ENCODE measurements at places on chromosomes 7 and 10.
A peak's percentile ranks its signal among the peaks of the same experiment; 100 is the strongest.

DNA sequence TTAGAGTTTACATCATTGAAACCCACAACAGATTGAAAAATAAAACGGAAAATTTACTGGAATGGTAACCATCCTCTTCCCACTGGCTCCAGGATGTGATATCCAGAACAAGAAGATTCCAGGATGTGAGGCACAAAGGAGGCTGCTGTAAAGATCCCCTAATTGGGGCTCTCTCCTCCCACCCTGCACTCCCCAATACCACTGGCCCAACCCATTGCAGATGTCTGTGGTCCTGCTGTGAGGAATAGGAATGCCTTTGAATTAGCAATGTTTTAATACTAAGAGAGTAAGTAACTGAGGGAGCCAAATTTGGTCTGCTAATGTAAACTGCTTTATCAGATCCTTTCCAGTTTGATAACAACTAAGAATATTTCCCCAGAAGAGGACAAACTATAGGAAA, 225.9 kb upstream of the INHBA start:
- DNase-seq, result no peak

DNA sequence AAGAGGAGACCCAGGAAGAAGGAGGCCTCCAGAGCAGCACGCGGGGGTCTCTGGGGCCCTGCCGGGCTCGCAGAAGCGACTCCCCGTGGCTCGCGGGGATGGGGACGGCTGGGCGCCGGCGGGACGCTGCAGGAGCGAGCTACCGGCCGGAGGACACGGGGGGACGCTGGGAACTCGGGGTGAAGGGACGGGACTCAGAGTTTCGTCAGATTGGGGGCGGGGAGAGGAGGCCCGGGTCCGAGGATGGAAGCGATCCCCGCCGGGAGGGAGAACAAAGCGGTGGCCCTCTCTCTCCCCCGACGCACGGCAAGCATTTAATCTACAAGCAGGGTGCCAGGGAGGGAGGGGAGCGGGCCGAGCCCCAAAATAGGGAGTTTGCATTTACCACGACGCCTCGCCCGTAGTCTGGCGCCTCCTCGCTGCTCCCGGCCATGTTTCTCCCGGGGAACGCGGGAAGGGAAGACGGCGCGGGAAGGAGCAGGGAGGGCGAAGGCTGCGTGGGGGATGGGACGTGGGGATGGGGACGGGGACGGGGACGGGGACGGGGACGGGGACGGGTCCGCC, at the start of gene PRTFDC1:
TSS of gene PRTFDC1 (minus strand) at position 464 of the 564 bp plus-strand sequence. CDS start at position 433, 31 bp downstream.
- DNase-seq, result no peak

DNA sequence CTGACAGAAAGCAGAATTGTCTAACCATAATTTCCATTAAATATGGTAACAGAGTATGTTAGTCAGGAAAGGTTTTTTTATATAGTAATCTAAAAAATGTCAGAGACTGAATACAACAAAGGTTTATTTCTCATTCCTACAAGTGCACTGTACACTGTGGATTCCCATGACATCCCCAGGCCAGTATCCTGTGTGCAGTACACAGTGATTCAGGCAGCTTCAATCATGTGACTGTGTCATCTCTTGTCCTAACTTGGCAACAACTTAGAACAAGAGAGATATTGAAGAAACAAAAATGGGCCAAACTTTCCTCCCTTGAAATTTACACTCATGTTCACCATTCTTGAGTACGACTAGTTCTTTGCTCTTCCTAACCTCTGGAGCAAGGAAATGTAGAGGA, 189.8 kb upstream of the SEMA3A start:
- no peak for DNase-seq

DNA sequence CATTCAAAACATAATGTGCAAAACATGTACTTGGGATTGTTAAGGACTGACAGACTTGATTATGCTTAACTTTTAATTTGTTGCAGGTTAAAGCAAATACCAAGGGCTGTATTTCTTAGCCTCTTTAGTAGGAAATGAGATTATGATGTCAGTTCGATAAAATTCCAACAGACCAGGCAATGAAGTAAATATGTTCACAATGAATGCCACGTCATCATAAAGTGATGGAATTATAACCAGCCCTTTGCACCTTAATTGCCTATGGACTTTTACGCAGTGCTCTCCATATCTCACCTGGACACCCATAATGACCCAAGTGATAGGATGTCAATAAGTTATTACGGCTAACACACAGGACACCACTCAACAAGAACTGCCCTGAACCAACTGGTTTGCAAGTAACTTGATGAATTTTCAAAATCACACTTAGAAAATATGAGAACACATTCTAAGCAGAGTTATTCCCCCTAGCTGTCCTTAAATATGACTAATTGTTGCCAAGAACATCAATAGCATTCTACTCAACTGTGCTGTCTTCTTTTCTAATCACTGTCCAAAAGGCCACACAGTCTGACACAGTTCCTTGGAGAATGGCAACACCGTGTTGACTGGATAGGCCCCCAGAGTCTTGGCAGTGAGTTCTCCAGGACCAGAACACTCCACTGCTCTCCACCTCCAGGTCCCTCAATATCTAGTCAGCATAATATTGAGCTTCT, 115.0 kb downstream of the CHCHD3 start:
- DNase-seq, result no peak

DNA sequence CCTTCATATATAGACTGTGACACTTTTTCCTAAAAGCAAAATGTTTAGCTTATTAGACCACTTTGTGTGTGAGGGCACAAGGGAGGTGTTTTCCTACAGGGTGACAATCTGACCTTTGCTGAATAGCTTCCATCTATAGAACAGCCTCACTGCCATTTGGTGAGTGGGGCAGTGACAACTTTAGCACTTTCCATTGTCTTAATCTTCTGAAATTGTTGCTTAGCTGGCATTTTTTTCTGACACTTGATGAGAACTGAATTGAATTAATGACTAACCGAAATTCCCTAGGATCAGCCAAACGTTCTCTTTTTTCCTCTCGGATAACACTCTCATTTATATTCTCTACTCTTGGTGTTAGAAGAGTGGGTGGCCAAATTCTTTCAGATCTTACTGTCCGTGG, 30.2 kb downstream of the KDM7A start:
- DNase-seq, result no peak

DNA sequence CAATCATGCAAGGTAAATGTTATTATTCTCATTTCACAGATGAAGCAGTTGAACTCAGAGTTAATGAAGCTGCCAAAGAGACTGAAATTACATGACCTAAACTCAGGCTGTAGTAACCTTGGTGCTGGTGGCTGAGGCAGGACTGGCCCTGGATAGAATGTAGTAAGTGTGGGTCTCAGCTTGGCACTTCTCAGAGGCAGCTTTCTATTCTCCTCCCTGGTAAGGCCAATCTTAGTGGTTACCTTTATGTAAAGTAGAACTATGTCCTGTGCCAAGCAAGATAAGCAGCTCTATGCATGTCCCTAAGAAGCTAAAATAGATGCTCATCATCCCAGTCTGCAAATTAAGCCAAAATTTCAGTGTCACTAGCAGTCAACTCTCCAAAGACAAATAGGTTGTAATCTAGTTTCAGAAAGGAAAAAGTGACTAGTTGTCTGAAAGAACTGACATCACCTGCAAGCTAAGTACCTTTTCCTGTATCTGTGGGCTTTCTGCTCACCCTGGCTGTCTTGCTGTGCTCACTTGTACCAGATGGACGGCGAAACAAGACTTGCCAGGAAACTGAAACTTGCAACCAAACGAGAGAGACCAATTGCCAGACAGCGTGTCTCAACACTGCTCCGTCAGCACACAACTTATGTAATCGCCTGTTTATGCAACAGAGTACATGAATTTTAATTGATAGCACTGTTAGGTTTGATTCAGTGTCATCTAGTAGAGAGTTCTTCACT, 43.7 kb downstream of the CH25H start:
- peak; percentile 75 for DNase-seq

GRCh38 chr10:114573330-114574045, 84.6 kb downstream of the ABLIM1 start:
- no peak for DNase-seq

DNA sequence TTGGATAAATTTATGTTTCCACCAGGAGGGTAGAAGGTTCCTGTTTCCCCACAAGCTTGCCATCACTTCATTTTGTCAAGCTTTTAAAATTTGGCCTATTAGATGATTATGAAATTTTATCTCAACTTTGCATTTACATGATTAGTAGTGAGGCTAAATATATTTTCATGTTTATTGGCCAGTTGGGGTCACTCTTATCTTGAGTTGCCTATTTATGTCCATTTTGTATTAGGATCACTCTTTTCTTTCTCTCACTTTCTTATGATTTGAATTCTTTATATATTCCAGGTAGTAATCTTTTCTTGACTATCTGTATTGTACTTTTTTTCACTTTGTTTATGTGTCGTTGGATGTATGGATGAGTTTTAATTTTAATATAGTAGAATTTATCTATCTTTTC, 218.6 kb upstream of the SLC26A5 start:
- no peak for DNase-seq

- DNase-seq, result no peak
These were observed 266.9 kb downstream of the GRID1 start for GRCh38 chr10:86099542-86100334.

DNA sequence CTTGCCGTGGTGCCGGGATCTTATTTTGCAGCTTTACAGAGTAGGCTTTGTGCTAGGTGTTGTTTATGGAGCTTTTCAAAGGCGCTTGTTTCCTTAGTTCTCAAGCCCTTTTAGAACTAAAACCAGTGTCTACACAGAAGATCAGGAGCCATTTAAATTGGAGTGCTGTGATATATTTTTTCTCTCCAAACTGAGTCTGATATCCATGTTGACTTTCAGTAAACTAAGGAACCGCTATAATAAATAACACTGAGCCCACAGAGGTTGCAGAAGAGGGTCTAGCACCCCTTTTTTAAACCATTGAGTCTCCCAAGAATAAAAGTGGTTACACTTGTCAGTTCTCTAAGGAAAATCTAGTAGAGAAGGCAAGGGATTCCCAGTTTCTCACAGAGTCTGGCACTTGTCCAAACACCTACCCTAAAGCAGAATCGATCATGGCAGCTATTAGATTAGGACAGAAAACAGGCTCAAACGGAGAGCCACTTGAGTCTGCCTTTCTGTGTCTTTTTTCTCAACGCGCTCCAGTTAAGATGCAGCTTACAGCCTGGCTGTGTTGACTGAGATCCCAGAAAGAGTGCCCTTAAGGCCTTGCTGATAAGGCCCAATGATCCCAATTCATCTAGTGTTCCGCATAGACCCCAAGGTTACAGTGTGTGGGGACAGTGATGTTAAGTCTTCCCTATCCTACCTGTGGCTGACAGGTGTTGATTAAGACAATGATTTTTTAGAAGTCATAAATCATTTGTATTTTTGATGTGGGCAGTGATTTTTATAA, 804 bp downstream of the TMEM106B start:
- no peak for DNase-seq

DNA sequence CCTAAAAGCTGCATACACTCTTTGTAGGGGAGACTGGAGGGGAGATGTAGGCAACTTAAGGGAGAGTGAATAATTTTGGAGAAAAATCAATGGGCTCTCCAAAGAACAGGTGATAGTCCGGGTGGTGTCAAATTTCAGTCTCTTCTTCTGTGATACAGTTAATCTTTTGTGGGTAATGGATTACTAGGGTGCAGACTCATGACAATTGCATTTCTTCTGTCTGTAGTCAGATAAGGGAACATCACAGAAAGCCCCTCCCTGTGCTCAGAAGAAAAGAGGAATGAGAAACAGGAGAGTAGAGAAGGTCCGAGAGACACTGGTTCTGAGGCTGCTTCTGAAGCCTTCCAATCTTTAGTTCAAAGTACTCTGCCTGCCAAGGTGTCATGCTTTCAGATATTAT, 1140.7 kb upstream of the LRRN3 start:
- no peak for DNase-seq

GRCh38 chr7:153002572-153002971, 243.0 kb downstream of the ACTR3B start:
- no peak for DNase-seq

DNA sequence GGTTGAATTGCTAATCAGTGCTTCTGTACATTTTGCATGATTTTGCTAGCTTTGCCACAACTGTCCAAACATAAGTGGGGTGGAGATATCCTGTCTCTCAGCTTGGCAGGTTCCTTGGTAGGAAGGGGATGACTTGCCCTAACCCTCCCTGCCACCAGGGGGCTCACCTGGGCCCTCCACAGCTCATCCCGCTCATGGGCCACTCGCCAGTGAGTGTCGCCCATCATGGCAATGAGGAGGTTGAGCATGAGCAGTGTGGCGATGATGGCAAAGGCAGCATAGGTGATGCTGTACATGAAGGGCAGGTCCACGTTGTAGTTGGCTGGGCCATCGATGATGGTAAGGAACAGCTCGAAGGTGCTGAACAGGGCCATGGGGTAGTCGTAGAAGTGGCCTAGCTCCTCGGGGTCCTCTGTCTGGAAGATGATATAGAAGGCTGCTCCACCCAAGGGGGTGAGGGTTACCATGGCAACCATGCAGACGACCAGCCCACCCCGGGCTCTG, 12.2 kb downstream of the TRPV6 start:
- no peak for DNase-seq

- no peak for DNase-seq
These were observed 4.9 kb upstream of the RRP12 start for GRCh38 chr10:97406064-97406463.

DNA sequence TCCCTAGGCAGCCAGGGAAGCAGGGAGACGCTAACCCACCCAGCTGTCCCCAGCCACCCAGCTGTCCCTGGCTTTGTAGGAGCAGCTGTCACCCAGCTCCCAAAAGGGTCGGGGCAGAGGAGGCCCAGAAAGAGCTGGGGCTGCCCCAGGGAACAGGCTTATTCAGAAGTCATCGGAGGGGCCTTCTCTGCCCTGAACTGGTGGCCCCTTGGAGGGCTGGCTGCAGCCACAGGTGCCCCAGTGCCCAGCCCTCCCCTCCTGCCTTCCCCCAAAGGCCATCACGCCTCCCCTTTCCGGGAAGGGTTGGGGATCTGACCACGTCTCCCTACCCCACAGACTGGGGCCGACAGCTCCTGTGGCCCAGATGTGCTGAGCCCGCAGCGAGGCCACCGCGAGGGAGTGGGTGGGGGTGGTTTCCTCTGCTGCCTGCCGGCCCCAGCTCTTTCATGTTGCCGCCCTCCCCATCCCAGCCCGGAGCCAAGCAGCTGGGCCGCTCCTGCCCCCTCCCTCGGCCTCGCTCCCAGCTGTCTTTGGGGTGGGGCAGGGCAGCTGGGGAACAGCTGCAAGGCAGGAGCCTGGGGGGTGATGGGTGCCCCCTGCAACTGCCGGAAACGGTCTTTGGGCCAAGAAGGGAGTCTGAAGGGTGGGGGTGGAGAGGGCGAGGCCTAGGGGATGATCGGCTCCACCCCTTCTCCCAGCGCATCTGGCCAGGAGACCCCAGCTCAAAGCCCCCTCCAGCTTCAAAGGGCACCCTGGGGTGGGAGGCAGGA, 16.8 kb downstream of the TRIM8 start:
- DNase-seq, result peak; percentile 67

DNA sequence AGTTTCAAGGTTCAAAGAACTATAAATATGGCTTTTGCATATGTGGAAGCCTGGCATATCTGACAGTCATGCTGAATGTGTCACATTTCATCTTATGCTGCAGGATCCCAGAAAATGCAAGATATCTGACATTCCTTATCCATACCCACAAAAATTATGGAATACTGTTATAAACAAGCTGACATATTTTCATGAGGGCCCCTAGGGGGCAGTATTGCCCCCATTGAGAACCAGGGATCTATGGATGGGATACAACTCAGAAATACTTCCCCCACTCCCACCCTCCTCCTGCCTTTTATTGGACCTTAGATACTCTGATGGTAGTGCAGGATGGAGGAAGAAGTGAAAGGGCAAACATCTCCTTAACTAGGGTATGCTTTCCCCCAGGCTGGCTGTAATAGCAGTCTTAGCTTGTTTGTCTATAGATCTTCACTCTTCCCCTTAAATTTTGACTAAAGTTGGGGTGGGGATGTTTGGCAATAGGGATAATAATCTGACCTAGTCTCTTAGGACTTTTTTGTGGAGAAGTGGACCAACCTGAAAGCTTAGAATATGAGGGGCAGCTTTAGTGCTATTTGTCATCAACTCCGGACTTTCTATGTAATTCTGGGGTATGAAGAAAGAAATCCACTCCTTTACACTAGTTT, 3.5 kb upstream of the GNGT1 start:
- no peak for DNase-seq
